ENCODE measurements at places on chromosomes 5 and 9.

DNA sequence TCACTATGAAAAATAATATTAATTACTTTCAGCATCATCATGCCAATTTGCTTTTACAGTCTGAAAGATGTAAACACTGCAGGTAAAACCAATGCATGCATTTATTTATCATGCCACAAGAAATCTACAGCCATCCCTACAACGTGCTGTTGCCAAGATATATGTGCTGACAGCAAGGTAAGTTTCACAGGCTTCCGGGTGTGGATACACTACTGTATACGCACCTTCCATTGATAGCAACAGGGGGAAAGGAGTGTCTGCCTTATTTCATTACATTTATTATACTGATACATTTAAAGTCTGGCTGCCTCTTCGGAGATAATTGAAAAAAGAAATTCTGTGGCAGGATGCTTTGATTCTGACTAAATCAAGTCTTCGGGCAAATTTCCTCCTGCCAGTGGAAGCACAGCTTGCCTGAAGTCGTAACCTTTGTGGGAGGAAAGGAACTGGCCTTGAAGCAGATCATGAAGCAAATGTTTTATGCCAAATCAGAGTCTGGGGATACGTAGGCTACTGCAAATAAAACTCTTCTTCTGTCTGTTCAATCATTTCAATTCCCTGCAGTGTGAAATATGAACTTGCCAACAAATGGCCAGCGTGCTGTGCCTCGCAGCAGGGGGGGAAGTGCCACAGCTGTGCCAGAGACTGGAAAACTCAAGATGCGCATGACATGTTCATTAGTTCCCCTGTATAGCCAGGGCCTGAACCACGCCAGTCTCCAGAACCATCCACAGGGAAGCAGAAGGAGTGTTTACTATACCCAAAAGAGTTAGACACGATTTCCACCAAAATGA, 268.1 kb downstream of the EFNA5 start:
- no peak for DNase-seq

DNA sequence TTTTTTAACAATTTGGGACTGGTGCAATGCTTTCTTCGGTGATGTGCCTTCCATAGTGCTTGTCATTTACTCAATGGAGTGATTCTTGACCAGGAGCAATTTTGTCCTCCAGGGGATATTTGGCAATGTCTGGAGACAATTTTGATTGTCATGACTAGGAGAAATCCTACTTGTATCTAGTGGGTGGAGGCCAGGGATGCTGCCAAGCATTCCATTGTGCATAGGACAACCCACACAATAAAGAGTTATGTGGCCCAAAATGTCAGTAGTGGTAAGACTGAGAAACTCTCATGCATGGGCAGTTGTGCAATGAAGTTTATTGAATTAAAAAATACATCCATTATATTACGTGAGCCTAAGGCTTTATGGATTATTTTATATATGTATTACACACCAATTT, 70.5 kb downstream of the FOCAD start:
- no peak for DNase-seq

GRCh38 chr9:137956039-137956438, 78.5 kb downstream of the CACNA1B start:
- no peak for DNase-seq

GRCh38 chr5:113296676-113297075, 138.1 kb downstream of the TSSK1B start:
- DNase-seq = no peak

- DNase-seq = no peak
These were observed 115.0 kb upstream of the HAND1 start for GRCh38 chr5:154593071-154593470.

GRCh38 chr5:103741984-103742383, 179.4 kb upstream of the NUDT12 start:
- no peak for DNase-seq

GRCh38 chr9:111874500-111874899, 22.1 kb upstream of the UGCG start:
- no peak for DNase-seq

DNA sequence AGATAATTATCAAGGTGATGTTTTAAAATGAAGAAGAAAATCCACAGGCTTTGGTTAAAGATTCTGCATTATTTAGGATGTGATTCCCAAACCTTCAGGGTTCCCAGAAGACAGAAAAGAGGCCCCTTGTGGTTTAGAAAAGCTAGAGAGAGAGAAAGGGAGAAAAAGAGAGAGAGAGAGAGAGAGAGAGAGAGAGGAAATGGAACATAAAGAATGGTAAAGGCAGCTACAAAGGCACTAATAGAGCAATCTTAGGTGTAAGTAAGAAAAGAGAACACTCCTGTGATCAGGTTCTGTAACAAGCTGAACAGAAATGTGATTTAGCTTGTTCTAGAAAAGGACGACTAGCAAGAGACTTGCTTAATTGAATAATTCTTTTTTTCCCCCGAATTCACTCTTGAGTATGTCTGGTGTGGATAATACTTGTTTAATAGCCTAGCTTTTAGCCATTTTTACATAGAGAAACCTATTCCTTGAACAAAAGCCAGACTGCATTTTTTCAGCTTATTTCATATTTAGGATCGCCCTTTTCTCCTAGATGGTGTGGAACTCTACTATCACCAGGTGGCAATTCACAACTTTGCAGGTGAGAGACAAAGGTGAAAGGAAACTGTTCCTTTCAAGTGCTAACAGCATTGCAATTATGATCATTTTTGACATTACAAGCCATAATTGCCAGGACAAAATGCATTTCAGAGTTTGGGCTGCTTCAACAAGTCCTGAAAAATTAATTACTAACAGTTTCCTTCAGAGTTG, 57.6 kb upstream of the SH3GL2 start:
- DNase-seq = no peak

GRCh38 chr9:93591301-93592007, 15.1 kb downstream of the PHF2 start:
- DNase-seq = no peak

GRCh38 chr5:27311544-27311943, 273.2 kb upstream of the CDH9 start:
- no peak for DNase-seq

GRCh38 chr5:14518638-14519037, 63.0 kb upstream of the OTULINL start:
- DNase-seq = peak; percentile 45

DNA sequence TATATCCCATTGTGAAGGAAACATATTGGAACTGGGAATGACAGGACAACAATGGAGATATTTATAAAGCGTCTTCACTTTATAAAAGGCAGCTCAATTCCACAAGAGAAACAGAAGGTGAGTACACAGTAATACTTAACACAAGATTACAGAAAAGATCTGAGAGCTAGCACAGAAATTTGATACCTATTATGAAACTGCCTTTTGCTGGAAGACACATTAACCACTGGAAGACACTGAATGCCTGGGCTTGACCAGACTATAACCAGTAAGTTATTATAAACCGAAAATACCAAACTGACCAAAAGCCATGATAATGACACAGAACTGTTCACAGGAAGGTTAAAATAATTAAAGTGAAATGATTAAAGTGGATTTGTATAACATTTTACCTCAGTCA, 195.4 kb downstream of the NR2F1-AS1 start:
- no peak for DNase-seq

DNA sequence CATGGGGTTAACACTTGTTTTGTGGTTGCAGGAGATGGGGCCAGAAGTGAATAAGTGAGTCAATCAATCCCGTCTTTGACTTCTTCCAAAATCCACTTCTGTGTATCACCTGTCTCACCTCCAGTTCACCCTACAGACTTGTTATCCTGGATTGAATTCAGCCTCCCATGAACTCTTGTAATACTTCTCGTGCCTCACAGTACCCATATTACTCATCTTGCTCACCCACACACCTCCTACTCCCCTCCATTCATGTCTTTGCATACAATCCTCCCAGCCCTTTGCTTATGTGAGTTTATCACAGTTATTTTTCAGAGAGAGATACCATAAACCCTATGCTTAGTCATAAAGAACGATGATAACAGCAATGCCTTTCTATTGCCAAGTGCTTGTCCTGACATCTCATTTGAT, 52.9 kb upstream of the PAPPA start:
- no peak for DNase-seq

DNA sequence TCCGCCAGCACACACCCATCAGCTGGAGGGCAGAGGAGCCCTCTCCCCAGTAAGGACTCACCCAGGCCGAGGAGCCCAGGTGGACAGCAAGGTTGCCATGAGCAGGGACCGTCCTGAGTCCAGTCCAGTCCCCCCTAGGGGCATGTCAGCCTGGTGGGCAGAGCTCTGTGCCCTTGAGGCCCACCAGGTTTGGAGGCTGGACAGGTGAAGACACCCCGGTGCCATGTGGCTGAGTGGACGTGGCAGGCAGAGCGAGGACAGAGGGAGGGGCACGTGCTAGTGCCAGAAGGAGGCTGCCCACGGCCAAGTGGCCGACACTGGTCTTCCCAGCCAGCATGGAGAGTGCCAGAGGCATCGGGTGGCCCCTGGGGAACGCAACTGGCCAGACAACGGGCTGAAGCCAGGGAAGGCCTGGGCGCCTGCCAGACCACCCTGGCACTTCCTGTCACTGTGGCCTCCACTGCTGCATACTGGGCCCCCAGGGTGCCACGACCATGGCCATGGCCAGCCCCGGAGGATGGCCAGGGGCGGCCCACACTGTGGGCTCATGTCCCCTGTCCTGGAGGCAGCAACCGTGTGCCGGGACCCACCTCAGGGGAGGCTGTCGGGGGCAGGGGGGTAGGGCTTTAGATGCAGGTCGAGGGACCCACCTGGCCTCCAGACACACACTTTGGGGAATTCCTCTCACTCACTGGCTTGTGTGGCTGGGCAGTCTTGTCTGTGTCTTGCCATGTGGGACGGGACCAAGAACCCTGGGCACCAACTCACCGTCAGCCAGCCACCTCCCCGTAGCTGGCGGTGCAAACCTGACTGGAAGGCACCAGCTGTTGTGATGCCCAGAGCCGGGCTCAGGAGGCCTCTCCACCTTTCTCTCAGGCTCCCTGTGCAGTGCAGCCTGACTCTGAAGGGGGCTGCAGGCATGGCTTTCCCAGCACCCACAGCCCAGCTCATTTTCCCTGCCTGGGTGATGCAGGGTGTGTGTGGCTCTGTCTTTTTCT, 42.3 kb upstream of the LPCAT1 start:
- DNase-seq = no peak

DNA sequence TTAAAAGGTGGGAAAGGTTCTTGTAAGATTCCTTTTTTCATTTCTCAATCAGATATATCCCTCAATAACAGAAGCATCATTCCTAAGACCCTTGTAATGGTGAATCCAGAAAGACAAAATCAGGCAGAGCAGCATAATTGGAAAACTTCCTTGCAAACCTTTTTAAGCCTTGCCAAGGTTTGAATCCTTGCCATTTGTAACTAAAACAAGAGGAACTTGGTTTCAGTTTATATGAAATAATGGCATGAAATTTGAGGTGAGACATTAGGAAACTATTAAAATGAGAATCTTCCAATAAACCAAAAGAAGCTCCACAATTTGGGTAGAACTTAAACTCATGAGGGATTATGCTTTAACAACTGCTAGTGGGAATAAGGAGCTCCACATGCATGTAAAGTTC, 384.7 kb upstream of the SMC2 start:
- no peak for DNase-seq

- no peak for DNase-seq
These were observed 82.6 kb downstream of the DOCK2 start for GRCh38 chr5:169719360-169720314.

GRCh38 chr5:130032807-130033206, 128.5 kb downstream of the CHSY3 start:
- DNase-seq = no peak

- DNase-seq = no peak
These were observed 13.8 kb upstream of the FGF18 start for GRCh38 chr5:171405615-171406014.

- DNase-seq = no peak
These were observed 349.0 kb upstream of the MPDZ start for GRCh38 chr9:13628526-13628925.

All from NCI-H748 treated with DMSO at 0.1 percent for 48 hours (cell line).